ENCODE measurements at places on chromosomes 11 and 22.

- DNase-seq, result no peak
These were observed 49.6 kb upstream of the SLC25A1 start for GRCh38 chr22:19228179-19228578.

GRCh38 chr11:844693-845644 lies 2.3 kb downstream of the TSPAN4 start:
- DNase-seq, result no peak

DNA sequence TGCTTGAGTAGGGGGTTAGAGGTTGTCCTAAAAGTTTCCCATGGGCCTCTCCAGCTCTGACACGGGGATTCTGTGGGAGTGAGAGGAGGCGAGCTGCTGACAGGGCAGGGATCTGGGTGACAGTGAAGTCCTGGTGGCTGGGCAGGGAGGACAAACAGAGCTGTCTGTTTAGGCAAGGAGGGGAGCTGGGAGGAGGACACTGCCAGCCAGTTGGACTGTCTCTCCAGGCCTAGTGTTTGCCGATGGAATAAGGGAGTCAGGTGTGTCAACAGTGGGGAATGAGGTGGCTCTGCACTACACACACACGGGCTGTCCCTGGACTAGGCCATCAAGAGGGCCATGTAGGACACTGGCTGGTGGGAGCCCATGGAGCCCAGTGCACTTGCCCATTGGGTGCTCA lies 20.6 kb upstream of the SYT7 start:
- DNase-seq, result no peak

- no peak for DNase-seq
These were observed 18.6 kb upstream of the OR56A3 start for GRCh38 chr11:5923427-5923776.

GRCh38 chr11:68020575-68020974 lies 9.9 kb upstream of the NDUFS8 start:
- no peak for DNase-seq

GRCh38 chr22:27476729-27477128 lies 324.8 kb downstream of the MN1 start:
- no peak for DNase-seq

GRCh38 chr11:59062602-59063529 lies 23.2 kb upstream of the GLYATL1B start:
- no peak for DNase-seq

DNA sequence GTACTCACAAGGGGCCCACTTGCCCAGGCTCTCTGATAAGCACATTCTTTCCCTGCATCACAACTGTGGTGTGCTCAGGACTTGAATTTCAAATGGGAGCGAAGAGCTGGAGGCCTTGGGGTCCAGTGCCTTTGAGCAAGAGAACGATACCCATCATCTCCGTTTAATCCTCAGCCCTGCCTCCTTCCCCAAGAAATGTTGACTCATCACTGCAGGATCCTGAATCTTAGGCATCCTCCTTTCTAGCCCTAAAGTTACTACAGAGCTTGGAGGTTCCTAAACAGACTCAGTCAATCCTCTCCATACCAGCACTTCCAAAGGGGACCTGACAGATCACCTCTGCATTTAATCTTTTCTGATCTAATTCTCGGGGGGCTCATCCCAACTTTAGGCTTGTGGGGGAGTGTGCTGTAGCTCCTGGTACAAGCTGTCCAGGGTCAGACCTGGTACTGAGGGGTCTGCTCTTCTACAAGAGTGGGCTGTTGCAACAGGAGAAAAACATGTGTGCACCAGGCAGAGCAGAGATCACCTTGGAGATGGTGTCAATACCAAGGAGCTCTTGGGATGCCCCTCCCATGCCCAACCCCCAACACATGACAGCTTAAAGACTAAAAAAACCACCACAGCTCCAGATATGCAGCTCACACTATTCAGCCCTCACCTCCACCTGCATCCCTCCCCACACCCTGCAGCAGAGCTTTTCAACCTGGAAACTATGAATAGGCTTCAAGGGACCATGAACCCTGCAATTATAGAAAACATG lies 3.9 kb upstream of the PRG2 start:
- no peak for DNase-seq

DNA sequence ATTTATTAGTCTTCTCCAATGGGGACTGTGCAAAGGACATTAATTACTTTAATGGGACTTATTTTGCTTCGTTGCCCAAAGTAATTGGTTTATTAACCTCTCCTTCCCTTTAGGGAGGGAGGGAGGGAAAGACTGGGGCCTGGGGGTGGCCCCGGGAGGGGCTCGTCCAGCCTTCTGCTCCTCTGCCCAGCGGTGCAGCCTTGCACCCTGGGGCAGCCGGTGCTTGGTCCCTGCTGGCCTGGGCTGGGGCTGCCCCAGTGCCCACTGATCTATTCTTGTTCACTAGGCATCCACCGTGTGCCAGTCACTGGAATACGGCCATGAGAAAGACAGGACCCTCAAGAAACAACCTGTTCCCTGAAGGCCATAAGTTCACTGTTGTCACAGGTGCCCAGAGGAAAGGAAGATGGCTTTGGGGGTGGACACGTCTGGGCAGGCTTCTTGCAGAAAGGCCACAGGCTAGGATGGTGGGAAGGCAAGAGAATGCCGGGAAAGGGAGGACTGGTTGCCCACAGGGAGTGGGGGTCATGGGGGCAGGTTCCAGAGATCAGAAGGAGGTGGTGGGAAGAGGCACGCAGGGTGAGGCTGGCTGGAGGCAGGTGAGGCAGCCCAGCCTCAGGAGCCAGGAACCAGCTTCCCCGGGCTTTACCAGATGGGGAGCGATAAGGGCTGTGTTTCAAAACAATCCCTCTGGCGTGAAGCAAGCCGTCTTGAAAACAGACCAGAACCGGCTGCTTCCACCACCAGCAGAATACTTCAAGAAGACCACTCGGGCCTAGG lies 47.6 kb upstream of the KCNQ1OT1 start:
- no peak for DNase-seq

DNA sequence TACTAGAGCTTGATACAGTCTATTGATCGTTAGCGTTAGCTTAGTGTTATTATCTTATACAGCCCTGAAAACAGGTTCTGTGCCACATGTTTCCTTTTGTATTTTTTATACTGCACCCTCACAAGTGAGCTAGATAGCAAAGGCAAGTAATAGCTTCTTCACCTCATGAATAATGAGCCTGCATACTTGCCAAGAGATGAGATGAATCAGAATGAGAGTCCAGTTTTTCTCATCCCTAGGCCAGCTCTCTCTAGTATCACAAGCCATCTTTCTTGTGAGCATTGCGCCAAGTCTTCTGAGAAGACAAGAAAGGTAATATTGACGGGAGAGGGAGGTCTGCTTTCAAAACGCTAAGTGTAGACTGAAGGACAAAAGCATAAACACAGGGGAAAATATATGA lies 8.7 kb upstream of the CARD18 start:
- no peak for DNase-seq

- DNase-seq, result no peak
These were observed 837.7 kb upstream of the CNTN5 start for GRCh38 chr11:98183034-98183433.

DNA sequence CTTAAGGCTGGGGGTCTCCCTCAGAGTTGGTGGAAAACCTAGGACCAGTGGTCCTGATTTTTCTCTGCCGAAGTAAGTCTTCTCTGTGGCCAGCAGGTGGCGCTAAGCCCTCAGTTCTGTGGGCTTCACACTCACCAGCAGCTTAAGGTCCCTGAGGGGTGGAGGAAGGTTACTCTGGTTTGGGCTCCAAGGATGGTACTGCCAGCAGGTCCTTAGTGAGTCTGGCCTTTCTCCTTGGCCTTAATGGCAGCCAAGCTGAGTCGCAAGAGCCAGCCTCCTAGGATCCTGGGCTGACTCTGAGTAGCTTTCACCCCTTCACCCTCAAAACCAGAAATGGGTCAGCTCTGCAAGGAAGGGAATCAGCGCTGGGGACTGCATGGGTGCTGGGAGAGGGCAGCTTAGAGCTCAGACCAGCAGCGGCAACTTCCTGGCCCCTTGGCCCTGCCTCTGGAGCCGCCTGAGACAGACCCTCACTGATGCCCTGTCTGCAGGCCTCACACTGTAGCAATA lies 4.4 kb downstream of the KCNJ11 start:
- DNase-seq, result peak; percentile 41

DNA sequence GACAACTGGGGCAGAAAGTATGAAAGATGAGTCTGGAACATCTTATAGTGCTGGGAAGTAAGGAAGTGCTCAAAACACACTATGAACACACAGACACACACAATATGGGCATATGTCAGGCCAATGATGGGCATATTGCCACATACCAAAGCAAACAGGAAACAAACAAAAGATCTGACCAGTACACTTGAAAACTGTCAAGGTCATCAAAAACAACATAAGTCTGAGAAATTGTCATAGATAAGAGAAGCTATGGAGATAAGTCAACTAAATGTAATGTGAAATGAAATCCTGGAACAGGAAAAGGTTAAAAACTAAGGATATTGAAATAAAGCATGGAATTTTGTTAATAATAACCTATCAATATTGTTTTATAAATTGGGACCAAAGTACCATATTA lies 46.4 kb downstream of the GUCY1A2 start:
- DNase-seq, result no peak

GRCh38 chr11:50075856-50076255 lies 43.2 kb downstream of the OR4C45 start:
- DNase-seq, result no peak

- DNase-seq, result no peak
These were observed 826.3 kb downstream of the DLG2 start for GRCh38 chr11:84800755-84801346.

GRCh38 chr22:26374391-26375026 lies 54.6 kb upstream of the ASPHD2 start:
- DNase-seq, result no peak

GRCh38 chr11:34644669-34645406 lies 23.9 kb downstream of the EHF start:
- no peak for DNase-seq

DNA sequence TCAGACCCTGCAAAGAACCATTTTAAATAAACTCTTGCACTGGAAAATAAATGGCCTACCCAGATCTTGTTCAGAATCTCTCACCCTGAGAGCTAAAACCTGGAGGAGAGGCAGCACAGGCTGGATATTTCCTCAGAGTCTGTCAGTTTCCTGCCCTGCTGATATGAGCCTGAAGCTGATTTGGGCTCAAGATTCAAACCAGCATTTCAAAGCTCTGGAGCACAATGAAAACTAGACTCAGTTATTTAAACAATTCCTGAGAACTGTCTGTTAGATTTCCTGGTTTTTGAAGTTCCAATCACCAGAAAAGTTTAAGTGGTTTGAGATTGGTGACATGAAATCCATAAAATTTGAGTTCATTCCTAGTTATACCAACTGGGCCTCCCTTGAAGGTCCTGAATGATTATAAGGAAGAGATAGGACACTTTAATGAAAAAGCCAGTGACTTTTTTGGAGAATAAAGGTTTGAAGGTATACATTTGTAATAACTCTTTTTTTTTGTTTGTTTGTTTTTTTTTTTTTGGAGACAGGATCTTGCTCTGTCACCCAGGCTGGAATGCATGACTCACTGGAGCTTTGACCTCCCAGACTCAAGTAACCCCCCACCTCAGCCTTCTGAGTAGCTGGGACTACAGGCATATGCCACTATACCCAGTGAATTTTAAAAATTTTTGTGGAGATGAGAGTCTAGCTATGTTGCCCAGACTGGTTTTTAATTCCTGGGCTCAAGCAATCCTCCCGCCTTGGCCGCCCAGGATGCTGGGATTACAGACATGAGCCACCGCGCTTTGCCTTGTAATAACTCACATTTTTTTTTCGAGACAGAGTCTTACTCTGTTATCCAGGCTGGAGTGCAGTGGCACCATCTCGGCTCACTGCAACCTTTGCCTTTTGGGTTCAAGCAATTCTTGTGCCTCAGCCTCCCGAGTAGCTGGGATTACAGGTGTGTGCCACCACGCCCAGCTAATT lies 8.0 kb upstream of the ESAM start:
- no peak for DNase-seq

GRCh38 chr11:20627026-20627425 lies 27.6 kb downstream of the SLC6A5 start:
- DNase-seq, result no peak

DNA sequence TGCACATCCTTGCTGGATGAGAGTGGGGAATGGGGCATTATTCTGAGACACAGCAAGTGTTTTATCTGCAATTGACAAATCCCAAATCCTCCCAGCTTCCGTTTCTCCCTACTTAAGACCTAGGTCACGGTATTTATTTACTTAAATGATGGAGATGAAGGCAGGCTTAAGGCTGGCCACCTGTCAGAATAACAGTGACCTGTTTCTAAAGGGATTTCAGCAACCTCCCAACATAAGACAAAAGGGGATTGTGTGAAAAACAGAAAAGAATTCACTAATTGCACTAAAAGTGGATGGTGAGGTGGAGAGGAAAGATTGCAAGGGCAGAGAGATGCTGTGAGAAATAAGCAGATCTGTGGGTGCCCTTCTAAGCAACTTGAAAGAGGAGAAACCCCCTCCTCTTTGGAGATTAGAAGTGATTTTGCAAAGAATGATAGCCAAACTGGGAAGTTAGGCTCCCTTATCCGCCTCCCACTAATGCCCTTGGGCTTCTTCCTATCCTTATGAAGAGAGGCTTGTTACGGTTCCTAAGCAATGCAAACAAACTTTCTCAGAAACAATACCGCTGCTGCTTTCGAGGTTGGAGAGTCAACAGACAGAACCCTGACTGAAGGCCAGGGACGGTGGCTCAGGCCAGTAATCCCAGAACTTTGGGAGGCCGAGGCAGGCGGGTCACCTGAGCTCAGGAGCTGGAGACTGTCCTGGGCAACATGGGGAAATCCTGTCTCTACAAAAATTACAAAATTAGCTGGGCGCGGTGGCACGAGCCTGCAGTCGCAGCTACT lies 84.3 kb downstream of the ARL14EP start:
- no peak for DNase-seq

- DNase-seq, result no peak
These were observed 20.2 kb downstream of the RFPL1 start for GRCh38 chr22:29458551-29458950.

DNA sequence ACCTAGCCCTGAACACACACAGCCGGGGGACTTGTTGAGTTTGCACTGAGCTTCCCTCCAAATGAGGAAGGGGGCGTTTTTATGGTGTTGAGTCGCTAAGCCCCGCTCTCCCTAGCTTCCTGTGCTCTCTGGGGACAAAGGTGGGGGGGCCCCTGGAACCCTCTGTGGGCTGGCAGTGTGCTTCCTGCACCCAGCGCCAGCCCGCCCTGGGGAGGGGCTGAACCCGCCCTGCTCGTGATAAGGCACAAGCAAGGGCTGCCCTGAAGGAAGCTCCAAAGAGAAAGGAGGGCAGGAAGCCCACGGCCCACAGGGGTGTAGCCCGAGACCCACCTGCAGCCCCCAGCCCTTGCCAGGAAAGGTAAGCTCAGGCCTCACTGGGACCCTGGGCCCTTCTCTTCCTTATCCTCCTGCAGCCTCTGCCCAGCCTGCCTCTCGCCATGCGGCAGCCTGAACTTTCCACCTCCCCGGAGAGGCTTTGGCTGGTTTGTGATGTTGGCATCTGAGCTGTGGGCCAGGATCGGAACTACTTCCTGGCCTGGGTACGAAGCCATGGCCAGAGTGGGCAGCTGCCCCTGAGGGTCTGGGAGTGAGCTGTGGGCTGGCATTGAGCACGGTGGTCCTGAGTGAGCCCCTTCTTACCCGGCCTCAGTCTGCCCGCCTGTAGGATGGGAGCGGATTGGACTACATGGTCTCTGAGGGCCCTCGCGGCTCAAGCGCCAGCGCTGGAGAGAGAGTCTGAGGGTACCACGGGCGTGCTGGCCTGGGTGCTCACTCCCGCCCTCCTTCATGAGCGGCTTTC lies at the start of gene FERMT3:
TSS of gene FERMT3 (plus strand) at position 265 of the 799 bp plus-strand sequence. CDS start 644 bp downstream, outside the sequence.
- no peak for DNase-seq

Measured in NCI-H2029 treated with DMSO at 0.1 percent for 48 hours (cell line).